ENCODE measurements at places on chromosomes 3 and 15. TPM values are rescaled to one million over a fixed set of nuclear protein-coding genes. Genes with fewer than 3 reads are reported as not detected.

Gene TIMP4
- 1.2 TPM for total RNA-seq

Gene CPLX3
- not detected for total RNA-seq

Gene CAPN3
- 1.4 TPM for total RNA-seq

DNA sequence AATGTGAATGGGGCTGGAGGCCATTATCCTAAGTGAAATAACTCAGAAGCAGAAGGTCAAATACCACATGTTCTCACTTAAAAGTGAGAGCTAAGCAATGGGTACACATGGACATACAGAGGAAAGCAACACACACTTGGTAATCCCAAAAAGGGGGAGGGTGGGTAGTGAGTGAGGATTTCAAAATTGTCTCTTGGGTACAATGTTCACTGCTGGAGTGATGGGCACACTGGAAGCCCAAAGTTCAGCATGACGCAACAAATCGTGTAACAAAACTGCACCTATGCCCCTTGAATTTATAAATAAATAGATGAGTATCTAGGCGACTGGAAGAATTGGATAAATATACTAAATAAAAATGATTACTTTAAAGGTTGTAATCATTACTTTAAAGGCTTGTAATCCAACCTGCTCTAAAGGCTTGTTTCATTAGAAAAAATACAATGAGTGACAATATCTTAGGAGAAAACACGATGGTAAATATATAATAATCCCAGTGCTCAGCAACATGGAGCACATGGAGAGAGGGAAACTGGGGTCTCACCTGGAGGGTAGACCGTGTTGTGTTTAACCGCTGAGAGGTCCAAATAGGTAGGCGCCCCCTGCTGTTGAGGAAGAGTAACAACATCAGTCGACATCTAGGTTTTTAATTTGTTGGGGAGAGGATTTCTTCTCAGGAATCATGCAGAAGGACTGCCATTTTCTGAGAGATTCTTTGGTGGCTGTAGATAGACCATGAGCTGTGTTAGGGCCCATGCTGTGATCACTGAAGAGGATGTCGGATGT, 78.5 kb upstream of the ROBO1 start:
- no peaks in the 10 kb centered on the region for H3K36me3 ChIP-seq
- H3K27me3 ChIP-seq: no peaks in the 10 kb centered on the region
- no peak for DNase-seq
- H3K27ac ChIP-seq: no peak overlapping the region
- H3K4me1 ChIP-seq: no peaks in the 10 kb centered on the region

DNA sequence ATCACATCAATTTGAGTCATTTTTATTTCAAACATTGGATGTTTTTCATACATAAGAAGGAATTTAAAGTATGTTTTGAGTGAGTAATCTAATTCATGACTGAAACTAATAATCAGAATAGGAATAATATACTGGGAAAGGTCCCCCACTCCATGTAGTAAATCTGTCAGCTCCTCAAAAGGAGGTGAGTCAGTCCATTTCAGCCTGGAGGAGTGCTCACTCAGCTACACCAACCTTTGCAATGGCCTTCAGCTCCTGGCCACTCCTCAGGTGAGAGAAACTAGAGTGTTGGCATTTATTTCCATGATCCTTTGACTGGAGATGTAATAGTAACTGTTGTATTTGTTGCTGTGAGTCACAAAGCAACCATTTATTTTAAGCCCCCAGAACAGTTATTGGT, 744.9 kb upstream of the ARRDC4 start:
- H3K4me3 ChIP-seq: no peak overlapping the region
- H3K36me3 ChIP-seq: no peaks in the 10 kb centered on the region
- H3K4me1 ChIP-seq: no peaks in the 10 kb centered on the region
- no peak for DNase-seq
- H3K27ac ChIP-seq: no peak overlapping the region

DNA sequence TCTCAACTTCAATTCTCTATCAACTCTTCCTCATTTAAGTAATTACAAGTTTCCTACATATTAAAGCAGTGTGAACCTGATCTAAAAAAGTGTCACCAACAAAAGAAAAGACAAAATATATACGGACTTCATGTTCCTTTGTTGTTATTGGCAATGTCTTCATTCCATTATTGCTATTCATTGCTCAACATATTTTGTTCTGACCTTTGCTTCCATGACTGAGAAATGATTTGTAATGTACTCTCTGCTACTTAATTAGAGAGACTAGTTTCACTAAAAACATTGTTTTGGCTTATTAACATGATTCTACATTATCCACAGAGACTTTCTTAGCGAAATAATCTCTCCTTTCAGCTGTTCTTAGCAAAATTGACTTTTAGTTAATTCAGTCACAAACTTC, 657.2 kb upstream of the ROBO1 start:
- H3K4me1 ChIP-seq: no peaks in the 10 kb centered on the region
- no peaks in the 10 kb centered on the region for H3K27me3 ChIP-seq
- no peaks in the 10 kb centered on the region for H3K36me3 ChIP-seq
- H3K4me3 ChIP-seq: no peak overlapping the region
